ENCODE measurements at places on chromosomes 1 and 21. TPM values are rescaled to one million over a fixed set of nuclear protein-coding genes. Genes with fewer than 3 reads are reported as not detected.

Gene OR2T11
- total RNA-seq: not detected

Gene E2F2
- total RNA-seq: under 0.01 TPM

Gene CRYZ
- 38.9 TPM for total RNA-seq

Gene LDLRAD1
- total RNA-seq: not detected

Gene LMOD1
- total RNA-seq: 27.0 TPM

Gene ECM1
- 5.3 TPM for total RNA-seq

Gene PPCS
- 26.1 TPM for total RNA-seq

Gene EMC1
- total RNA-seq: 138 TPM

Gene CELA2B
- total RNA-seq: not detected

Gene CAPZB
- total RNA-seq: 196 TPM

Gene COL11A1
- total RNA-seq: 346 TPM

Gene ANGPTL3
- not detected for total RNA-seq

Gene PLEKHA6
- total RNA-seq: 0.05 TPM

Gene RBP7
- total RNA-seq: not detected

Gene AGO3
- 29.0 TPM for total RNA-seq

Measured in smooth muscle cell of the umbilical artery (primary cell).